ENCODE measurements at places on chromosomes 1 and 21.

- DNase-seq = peak; percentile 72
Measured at GRCh38 chr1:160101037-160101716, 2.8 kb upstream of the IGSF8 start.

- no peak for DNase-seq
Measured at GRCh38 chr1:155247667-155248553, 7.4 kb downstream of the ENTREP3 start.

- no peak for DNase-seq
Measured at GRCh38 chr1:14238472-14239307, 359.8 kb upstream of the KAZN start.

- peak; percentile 38 for DNase-seq
Measured at GRCh38 chr1:93814059-93814794, 64.8 kb downstream of the DNTTIP2 start.

DNA sequence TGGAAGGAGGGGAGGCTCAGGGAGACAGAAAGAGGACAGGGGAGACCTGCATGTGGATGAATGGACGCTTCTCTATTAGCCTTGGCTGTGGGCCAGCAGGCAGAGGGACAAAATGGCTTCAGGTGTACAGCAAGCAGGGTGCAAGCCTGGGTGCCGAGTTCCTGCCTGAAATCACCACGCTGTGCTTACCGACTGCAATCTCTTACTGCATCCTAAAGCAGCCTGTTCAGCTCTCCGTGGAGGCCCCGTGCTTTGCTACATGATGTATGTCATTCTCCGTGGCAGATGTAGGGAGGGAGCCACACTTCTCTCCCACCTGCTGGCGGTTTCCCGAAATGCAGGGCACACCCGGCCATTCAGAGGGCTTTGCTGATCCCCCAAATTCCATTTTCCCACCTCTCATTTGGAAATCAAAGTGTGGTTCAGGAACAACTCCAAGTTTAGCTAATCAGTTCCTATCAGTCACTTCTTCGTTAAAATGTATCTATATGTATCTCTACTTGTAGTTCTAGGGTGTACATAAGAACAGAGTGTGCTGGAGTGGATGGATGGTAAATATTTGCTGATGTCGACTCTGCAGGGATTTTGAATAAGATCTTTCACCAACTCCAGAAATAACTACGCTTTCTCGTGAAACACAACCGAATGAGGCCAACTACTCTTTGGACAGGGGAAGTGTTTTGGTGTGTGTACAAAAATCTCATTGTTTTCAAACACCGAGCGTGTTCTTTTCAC, 122.3 kb upstream of the BACE2 start:
- no peak for DNase-seq

DNA sequence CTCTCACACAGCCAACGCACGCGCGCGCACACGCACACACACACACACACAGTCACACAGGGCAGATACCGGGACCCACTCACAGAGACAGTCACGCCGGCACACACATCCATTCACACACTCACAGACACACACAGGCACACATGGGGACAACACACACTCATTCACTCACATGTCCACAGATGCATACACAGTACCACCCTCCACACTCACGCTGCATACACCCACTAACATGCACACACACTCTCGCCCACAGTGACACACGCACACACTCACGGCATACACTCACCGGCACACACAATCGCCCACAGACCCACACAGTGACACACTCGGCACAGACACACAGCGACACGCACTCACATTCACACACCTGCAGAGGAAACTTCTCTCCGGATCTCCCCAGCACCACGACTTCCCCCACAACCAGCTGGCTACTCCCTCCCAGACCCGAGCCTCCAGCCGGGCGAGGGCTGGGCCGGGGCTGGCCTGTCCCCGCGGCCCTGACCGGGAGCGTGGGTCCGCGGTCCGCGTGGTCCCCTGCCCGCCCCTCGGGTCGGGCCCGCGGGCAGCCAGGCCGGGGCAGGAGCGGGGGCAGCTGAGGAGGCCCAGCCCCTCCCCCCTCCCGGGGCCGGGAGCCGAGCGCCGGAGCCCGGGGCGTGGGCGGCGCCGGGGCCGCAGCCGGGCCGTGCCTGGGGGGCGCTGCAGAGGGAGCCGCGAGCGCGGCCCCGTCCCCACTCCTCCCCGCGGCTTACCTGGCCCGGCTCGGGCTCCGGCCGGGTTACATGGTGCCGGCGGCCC, 552 bp downstream of the DLGAP3 start:
- DNase-seq = peak; percentile 35

DNA sequence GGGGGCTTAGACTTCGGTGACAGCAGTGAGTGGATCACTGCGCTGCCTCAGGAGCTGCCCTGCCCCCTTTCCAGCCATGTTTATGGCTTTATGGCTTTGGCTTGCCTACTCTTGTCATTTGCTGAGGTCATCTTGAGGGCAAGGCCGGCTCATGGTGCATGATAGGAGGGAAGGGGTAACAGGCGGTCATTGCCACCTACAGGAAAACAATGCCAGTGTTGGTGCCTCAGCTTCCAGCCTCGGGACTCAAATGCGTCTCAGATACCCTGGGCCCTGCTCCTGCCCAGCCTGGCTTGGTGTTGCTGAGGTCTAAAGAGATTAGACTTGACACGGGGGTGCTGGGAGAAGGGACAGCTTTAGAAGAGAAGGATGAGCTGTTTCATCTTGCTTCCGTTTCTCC, 14.5 kb downstream of the KDF1 start:
- no peak for DNase-seq

GRCh38 chr1:53572065-53572814, 113.0 kb downstream of the DMRTB1 start:
- DNase-seq = no peak

GRCh38 chr1:58874757-58875755, 91.2 kb upstream of the JUN start:
- no peak for DNase-seq

- peak; percentile 22 for DNase-seq
Measured at GRCh38 chr1:157963713-157964112, 29.7 kb upstream of the KIRREL1 start.

DNA sequence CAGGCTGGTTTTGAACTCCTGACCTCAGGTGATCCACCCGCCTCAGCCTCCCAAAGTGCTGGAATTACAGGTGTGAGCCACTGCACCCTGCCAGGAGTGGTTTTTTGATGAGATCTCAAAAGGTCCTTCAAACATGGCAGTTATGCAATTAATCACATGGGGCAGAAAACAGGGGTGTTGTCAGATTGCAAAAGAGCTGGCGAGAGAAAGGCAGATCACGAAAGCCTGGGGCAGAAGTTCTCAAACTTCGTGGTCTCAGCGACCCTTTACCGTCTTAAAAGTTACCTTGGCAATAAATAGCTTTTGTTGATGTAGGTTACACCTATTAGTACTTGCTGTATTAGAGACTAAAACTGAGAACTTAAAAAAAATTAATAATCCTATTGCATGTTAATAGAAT, 16.1 kb downstream of the CNR2 start:
- no peak for DNase-seq

GRCh38 chr1:156180471-156180870, 13.4 kb upstream of the SLC25A44 start:
- no peak for DNase-seq

GRCh38 chr1:81693316-81693715, 107.4 kb upstream of the ADGRL2 start:
- no peak for DNase-seq

- DNase-seq = no peak
Measured at GRCh38 chr1:175400766-175401165, 208.2 kb upstream of the KIAA0040 start.

DNA sequence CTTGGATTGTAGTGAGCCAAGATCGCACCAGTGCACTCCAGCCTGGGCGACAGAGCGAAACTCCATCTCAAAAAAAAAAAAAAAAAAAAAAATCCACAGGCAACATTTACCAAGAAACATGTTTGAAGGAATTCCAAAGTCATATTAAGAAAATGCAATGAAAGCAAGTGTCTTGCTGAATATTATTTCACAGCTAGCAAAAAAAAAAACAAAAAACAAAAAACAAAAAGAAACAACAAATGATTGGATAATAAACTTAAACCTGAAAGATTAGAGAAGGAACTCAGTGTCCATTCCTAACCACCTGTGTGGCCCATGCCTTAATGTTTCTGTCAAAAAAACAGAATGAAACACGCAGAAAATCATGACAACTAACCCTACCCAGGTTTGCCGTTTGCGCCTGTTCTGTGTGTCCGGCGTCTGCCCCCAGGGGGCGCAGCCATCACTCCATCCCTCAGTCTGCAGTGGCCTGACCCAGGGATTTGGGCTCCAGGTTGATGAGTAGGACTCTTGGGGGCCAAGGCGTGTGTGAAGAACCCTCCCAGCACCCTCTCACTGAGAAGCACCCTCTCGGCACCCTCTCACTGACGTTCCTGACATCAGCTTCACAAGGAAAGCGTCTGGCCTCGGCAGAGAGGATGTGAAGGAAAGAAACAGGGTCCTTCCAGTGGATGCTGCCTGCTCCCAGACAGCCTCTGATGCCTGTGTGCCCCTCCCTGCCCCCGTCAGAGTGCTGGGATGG, 19.2 kb upstream of the PTTG1IP start:
- DNase-seq = peak; percentile 80

DNA sequence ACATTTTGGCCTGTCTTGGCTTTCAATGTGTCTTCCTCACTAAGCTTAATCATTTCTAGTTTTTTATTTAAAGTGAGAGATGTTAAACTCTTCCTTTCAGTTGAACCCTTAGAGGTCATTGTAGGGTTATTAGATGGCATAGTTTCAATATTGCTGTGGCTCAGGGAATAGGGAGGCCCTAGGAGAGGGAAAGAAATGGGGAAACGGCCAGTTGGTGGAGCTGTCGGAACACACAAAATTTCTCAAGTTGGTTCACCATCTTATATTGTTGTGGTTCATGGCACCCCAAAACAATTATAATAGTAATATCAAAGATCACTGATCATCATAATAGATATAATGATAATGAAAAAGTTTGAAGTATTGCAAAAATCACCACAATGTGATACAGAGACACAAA, 31.4 kb upstream of the KAZN start:
- no peak for DNase-seq

GRCh38 chr1:4786055-4786454, 131.6 kb downstream of the AJAP1 start:
- no peak for DNase-seq

DNA sequence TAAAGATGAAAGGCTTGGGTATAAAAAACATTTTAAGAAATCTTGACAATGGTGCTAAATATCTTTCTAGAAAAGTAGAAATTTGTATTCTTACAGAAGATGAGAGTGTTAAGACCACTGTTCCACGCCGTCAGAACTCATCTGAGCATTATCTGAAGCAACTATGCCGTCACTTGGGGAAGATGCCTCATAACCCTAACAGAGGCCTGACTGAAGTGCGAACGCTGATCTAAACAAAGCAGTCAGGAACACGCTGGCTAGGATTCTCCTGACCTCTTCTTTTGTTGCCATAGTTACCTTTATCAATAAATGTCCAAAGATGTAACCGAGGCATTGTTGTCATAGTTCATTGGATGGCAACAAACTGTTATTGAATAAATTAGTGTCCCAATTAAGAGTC, 612.4 kb downstream of the LTN1 start:
- no peak for DNase-seq

DNA sequence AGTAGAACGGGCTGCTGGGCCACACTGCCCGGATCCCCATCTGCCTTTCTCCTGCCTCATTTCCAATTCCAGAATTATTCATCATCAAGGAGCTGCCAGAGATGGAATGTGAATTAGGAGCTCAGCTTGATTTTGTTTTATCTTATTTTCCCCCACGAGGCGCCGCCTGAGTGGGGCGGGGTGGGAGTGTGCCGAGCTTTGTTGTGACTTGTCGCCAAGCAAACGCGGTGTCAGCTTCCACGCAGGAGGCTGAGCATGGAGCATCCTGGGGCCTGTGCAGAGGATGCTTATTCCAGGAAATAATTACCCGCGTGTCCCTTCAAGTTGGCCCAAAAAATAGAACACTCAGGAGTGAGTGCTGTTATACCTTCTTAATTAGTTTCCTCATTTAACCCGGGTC, 91.2 kb downstream of the HMGB4 start:
- no peak for DNase-seq

- no peak for DNase-seq
Measured at GRCh38 chr1:96030312-96030711, 691.3 kb upstream of the PTBP2 start.

DNA sequence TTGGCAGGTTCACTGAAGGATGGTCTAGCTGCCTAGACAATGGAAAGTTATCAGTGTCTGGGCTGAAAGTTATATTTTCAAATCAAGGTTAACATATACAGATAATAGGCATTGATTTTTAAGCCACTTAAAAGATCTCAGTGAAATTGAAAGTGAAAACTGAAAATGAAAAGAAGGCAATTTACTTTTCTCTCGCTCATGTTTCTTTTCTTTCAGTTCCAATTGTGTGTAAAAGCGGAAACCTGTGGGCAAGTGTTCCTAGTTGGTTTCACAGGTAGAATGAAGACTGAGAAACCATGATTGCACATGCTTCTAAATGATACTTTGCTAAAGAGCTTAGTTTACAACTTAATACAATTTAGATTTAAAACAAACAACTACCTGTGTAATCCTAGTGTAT, 383.7 kb downstream of the ZP4 start:
- peak; percentile 10 for DNase-seq

- no peak for DNase-seq
Measured at GRCh38 chr1:54601730-54602129, 21.6 kb downstream of the FAM151A start.

DNA sequence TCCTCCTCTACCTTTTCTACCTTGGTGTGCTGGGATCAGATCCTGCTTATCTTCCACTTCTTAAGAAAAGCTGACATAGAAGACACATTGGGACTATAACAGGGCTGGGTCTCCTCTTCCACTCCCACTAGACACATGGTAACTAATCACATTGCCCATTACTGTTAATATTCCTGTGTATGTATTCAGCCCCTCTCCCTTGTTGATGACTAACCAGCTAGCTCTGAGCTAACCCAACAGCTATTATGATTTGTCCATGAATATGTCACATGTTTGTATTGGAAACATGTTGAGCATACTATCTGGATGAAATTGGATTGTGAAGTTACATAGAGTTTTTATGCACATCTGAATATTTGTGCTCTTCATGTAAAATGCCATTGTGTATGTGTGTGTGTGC, 52.9 kb downstream of the MPZL1 start:
- no peak for DNase-seq

GRCh38 chr1:52416811-52417210, 12.4 kb downstream of the PRPF38A start:
- DNase-seq = no peak

All from CD4-positive, alpha-beta memory T cell (primary cell).